Hematopoietic multipotent progenitor cell treated with erythropoietin and hydrocortisone succinate and interleukin-3 and kit ligand, for 17 days (in vitro differentiated cells): ENCODE measurements at places on chromosomes 7 and 10.

GRCh38 chr10:5282137-5282536 is 82.6 kb upstream of the UCN3 start:
- no peak for DNase-seq

DNA sequence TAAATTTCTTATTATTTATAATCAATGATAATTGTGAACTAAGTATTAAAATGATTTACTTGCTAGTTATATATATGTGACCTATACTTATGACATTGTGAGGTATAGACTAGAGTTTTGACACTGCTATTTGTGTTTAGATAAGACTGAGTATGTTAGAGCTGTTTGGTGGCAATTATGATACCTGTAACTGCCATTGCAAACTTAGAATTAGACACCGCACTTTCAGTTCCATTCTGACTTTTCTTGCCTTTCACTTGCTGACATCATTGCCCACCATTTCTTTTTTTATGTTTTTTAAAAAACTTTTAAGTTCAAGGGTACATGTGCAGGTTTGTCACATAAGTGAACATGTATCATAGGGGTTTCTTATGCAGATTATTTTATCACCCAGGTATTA is 214.5 kb downstream of the MBL2 start:
- DNase-seq: no peak

GRCh38 chr10:123597676-123598075 is 68.5 kb upstream of the GPR26 start:
- DNase-seq: no peak

DNA sequence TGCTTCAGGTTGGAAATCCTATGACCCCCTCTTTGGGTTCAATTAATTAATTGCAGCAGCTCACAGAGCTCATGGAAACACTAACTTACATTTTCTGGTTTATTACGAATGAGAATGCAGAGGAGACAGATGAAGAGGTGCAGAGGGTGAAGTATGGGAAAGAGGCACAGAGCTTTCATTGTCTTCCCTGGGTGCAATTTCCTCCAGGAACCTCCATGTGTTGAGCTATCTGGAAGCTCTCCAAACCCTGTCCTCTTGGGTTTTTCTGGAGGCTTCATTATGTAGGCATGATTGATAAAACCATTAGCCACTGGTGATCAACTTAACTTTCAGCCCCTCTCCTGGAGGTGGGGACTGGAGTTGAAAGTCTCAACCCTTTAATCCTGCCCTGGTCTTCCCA is 133.0 kb upstream of the AUTS2 start:
- no peak for DNase-seq

DNA sequence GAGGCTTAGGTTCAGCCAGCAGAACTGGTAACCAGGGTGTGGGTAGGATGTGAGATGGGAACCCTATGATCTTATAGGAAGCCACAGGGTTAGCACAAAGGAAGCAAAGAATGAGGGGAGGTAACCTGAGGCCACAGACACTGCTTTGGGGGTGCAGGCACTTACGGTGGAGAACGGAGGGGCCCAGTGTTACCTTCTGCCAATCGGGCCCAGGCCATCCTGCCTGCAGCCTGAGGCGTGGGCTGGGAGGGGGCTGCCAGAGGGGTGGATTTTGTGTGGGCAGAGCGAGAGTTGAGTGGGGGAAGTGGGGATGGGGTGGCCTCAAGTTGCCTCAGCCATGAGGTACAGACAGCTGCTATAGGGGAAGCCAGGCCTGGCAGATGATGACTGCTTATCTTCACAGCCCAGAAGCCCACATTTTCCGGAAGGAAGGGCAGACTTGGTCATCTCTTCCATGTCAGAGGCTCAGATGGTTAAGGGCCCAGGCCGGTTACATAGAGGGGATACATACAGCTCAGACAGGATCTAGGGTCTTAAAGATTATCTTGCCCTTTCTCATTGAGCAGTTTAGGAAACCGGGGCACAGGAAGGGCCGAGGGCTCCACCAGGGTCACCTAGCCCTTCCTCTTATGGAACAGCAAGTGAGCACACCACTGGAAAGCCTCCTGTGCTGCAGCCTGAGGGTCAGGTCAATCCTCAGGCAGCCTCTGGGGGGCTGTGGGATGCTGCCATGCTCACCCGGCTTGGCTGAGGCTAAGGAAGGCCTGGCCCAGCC is 24.4 kb upstream of the VSIR start:
- peak; percentile 33 for DNase-seq

DNA sequence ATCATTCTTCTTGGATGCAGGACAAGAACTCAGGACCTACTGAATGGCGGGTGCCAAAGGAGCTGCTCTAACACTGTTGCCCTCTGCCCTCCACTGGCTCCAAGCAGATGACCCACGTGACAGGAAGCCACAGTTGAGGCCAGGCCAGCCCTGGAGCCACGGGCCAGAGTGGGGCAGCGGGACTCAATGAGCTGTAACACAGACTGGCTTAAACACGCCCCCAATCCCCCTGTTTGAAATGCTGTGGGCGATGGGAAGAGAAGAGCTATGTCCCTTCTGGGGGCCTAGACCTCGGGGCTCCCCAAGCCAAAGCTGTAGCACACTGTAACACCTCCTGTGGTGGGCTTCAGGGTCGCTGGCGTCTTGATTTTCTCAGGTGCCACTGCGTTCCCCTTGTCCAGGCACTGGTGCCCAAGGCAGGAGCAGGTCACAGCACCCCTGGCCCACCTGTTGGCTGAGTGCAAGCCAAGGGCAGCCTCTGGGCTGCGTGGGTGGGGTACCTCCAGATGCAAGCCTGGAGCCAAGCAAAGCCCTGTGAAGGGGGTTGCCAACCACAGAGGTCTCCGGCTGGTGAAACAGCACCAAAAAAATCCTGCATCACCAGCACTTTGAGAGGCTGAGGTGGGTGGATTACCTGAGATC is 18.6 kb upstream of the ZMIZ2 start:
- DNase-seq: no peak

- no peak for DNase-seq
Measured at GRCh38 chr10:3312403-3312940, 139.9 kb upstream of the PITRM1 start.

DNA sequence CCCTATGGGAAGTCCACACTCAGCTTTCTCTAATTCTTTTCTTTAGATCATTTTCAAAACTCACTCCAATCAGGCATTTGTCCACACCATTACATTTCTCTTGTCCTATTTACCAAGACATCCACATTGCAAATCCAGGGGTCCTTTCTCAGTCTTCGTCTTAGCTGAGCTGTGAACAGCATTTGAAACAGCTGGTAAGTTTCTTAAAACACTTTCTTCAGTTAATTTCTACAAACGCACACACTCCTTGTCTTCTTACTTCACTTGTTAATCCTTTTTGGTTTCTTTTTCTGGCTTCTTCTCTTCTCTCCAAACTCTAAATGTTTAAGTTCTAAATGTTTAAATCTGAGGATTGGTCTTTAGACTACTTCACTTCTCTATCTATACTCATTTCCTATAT is 769.3 kb downstream of the PHTF2 start:
- DNase-seq: no peak

DNA sequence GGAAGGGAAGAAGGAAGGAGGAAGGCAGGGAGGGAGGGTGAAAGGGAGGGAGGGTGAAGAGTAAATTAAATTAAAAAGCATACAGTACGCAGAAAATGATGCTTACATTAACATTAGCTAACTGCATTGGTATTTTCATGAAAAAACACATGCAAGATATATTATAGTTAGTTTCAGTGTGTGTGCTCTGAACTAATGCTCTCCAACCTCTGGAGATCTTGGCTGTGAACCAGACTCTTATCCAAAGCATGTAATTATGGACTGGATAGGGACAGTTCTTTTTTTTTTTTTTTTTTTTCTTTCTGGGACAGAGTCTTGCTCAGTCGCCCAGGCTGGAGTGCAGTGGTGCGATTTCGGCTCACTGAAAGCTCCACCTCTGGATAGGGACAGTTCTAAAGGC is 357.0 kb downstream of the FRMD4A start:
- no peak for DNase-seq

DNA sequence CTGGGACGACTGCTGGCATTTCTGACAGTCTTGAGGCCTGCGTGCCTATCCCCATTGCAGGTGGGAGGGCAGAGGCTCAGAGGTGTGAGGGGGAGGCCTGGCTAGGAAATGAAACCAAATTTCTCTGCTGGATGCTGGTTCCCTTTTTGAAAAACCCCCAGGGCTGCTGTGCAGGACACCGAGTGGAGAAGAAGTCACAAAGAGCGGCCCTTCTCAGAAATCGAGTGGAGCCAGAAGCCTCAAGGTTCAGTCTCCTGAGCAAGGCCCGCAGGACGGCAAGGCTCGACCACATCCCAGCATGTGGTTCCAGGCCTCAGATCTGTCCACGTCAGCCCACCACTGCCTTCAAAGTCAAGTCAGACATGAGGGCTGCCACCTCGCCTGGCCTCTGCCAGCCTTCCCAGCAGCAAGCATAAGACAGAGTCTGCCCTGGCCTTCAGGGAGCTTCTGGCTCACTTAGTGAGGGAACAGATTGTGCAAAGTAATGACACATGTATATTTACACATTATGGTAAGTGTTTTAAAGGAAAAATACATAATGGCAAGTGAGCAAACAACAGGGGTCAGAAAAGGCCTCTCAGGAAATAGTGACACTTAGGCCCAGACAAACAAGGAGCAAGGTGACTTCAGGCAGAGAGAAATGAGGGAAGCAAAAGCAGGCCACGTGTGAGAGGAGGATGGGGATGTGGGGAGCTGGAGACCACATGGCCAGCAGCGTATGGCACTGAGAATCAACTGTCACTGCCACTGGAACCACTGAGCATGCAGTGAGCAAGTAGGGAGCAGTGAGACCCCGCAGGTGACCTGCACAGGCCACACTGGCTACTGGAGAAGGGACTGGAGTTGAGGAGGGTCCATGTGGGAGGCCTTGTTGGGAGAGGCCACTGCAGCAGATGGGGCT is 86.7 kb downstream of the ARHGAP22 start:
- no peak for DNase-seq
